ENCODE measurements at places on chromosomes 5 and 9.

DNA sequence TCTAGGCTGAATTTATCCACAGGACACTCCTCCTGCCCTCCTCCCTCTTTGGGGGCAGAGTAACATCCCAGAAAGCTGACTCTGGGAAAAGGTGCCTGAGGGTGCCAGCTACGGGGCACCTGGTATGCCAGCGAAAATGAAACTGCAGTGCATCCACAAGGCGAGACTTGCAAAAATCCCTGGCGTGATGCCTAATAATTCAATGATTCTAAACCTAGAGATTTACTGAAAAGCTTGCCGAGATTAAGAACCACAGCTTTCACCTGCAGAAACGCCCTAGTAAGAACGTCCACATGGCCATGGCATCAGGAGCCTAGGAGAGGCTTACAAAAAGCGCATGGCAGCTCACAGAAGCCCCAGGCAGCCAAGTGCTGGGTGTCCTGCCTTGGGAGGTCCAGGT is 20.9 kb downstream of the CCNJL start:
- no peak for DNase-seq

DNA sequence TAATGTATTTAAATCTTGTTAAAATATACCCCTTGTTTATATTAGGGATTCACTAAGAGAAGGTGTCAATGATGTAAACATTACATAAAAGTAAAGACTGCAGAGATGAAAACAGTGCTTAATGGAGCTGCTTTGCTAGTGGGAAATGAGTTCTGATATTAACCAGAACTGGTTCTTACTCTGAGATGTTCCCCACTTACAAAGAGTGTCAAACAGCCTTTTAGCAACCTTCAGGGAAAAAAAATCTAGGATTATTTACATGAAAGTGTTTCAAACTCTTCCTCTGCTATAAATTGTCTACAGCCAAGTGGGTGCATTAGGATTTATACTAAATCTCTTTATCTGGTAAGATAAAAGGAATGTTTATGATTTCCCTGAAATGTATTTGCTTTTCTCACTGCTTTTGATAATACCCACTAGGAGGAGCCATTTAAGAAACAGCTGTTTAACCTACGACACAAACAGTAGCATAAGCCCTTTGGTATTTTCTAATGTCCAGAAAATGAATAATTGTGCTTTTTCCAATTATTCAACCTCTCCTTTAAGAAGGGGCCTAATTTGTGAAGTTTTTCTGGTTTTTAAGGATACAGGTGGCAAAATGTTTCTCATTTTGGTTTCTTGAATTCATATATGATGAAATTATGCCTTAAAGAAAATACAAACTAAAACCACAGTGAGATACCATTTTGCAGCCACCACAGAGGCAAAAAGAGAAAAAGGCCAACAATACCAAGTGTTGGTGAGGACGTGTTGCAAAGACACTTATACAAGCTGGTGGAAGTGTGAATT is 186.3 kb downstream of the TLE4 start:
- no peak for DNase-seq

GRCh38 chr5:179963375-179963774 is 55.7 kb upstream of the TBC1D9B start:
- no peak for DNase-seq

- DNase-seq, result peak; percentile 27
Observed at GRCh38 chr9:26326563-26326962, 566.0 kb downstream of the CAAP1 start.

- no peak for DNase-seq
Observed at GRCh38 chr9:31089549-31090221, 1294.8 kb upstream of the ACO1 start.

DNA sequence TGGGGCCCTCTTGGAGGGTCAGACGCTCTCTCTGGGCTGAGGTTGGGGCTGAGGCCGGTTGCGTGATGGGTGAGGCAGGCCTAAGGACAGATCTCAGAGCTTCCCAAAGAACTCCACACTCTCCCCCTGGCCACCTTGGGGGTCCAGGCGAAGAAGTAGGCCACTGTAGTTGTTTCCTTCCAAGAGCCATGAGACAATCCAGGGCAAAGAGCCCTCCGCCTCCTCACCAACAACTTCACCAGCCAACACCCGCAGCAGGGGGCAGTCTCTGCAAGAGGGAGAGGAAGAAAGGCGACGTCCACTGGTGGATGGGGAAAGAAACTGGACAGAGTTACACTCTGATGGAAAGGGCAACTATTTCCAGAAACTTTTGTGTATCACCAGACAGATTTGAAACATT is 10.7 kb downstream of the SLC35A4 start:
- no peak for DNase-seq

DNA sequence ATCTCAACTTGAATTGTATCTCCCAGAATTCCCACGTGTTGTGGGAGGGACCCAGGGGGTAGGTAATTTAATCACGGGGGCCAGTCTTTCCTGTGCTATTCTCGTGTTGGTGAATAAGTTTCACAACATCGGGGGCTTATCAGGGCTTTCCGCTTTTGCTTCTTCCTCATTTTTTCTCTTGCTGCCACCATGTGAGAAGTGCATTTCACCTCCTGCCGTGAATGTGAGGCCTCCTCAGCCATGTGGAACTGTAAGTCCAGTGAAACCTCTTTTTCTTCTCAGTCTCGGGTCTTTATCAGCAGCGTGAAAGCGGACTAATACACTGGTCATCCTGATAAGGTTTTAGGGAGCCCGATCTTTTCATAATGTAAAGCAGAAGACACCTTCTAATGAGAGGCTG is 687.0 kb upstream of the FTMT start:
- DNase-seq, result no peak

DNA sequence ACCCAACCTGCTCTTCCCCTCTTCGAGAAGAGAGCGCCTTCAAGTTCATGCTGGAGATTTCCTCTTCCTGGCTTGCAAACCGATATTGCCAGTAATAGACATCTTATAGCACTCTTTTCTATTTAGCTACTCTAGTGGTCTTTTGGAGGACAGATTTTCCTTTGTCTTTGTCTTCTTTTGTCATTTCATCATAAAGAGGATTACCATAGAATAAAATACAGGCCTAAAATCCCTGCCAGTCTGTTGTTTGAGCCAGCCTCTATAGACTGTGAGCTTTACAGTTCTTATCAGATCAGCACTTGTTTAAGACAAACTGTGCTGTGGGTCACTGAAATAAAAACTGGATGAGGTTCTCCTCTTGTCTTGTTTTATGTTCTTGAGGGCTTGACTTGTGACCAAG is 802.8 kb downstream of the NR2F1-AS1 start:
- DNase-seq, result no peak

DNA sequence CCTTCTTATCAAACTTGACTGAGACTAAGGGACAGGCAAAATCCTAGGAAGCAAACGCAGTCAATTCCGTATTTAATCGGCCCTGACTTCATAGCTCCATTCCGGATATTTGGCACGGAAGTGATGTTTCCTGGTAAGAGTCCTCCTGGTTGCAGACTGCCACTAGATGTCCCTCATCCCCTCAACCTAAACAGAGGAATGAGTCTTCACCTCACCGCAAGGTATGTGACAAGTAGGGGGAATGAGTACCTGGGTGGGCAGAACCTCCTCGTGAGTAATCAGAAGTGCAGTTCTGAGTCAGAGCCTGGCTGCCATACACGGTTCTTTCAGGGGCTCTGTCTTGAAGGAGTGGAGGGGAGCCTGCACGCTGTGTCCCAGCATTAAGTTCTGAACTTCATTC is 173.6 kb downstream of the MUSK start:
- DNase-seq, result no peak

DNA sequence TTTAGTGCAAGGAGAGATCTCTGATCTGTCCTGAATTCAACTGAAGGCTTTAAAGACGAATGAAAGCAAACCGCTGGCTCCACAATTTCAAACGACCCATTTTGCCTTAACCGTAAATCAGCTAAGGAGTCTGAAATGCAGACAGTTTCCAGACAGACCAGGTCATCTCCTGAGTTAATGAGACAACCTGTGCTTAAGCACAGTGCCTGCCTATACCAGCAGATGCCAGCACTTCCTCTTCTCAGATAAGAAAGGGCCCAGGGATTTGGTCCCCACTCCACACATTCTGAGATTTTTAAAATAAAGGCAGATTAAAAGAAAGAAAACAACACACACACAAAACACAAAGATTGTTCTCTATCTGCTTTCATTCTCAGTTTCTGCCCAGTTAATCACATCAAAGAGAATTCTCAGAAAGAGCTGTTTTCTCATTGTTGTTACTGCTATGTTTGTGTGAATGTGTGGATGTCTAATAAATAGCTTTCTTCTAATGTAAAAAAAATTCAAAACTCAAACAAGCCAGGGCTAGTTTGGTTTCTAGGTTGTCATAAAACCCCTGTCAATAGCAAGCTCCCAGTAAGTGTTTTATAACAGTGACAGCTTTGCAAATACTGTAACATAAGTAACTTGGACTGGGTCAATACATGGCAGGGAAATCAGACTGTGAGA is 157.7 kb upstream of the SLC24A2 start:
- peak; percentile 27 for DNase-seq

GRCh38 chr5:2430606-2431005 is 320.9 kb downstream of the IRX2 start:
- DNase-seq, result no peak

DNA sequence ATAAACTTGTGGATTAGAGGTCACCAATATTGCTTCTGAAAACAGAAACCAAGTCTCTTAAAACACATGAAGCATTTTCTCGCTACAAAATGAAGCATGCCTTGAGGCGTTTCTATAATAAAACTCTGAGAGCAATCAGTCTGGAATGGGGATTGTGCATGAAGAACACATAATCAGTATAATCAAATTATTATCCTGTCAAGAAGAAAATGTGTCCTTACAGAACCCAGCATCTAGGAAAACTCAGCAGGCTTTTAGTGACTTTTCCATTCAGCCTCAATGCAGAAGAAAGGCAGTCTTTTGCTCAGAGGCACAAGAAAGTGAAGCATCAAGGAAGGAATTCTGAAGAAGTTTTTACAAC is 121.9 kb downstream of the CDH18 start:
- no peak for DNase-seq

DNA sequence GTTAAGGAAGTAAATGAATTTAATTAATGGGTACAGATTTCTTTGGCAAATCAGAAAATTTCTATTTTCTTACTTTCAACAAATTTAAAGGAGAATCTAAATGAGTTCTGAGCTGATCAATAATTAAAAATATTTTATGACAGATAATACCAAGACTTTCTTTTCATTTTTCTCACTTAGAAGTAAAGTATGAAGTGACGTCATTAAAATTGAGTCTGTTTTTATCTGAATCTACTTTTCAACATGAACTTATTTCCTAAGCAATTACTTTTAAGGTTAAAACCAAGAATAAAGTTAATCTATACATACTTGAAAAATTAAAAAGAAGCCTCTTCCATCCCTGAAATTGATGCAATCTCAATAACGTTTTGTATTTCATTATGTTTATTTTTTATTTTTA is 552.8 kb upstream of the ST8SIA4 start:
- DNase-seq, result no peak

DNA sequence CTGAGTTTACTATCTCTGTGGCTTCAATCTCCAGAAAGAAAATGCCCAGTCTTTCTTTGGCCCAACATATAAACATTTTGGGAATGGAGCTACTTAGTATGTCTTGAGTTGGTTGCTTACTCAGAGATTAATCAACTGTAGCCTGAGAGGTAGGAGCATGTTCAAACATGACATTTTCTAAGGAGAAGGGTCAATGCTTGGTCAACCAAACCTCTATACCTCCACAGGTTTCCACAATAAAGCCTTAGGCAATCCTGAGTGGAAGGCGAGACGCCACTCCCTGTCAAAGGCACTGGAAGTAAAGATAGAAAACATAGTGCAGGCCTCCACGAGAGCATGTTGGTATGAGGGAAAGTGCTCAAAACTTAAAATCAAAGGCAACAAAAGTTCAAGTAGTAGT is 411.4 kb downstream of the KCTD16 start:
- DNase-seq, result no peak

- DNase-seq, result no peak
Observed at GRCh38 chr9:99451112-99451606, 229.1 kb downstream of the SEC61B start.

DNA sequence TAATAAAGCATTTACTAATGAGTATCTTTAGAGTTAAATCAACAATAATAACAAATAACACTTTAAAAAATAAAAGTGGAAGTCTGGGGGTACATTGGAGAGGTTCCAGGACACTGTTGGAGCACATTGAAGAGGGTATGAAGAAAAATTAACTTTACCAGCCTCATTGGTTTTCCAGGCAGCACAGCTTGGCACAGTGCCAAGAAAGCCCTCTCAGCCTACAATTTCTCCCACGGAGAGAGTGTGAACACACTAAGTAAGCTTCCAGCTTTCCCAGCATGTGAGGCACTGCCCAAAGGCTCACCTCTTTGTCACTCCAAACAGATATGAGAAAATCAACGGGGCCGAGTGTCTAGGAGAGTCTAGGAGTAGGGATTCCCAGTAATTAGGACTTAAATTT is 1912.8 kb upstream of the NUDT12 start:
- DNase-seq, result no peak

GRCh38 chr9:127862075-127863011 is 7.9 kb upstream of the ENG start:
- DNase-seq, result peak; percentile 19

GRCh38 chr5:32984851-32985610 is 273.9 kb downstream of the NPR3 start:
- no peak for DNase-seq

- DNase-seq, result peak; percentile 33
Observed at GRCh38 chr9:7906783-7907550, 107.4 kb upstream of the DMAC1 start.

Measured in activated CD4-positive, alpha-beta T cell treated with anti-CD3 and anti-CD28 coated beads, Interleukin-2, Interleukin-6, amounts not matched to agents 100 ng/mL and 50 ng/mL, durations not matched to agents 16 hours and 8 hours (primary cell).